Mammary microvascular endothelial cell (primary cell): ENCODE measurements at places on chromosomes 11 and 22. TPM values are rescaled to one million over a fixed set of nuclear protein-coding genes. Genes with fewer than 3 reads are reported as not detected.

OVOL1 gene
- not detected in 2 replicates for total RNA-seq

C11orf54 gene
- 10.0 and 11.3 TPM in 2 replicates for total RNA-seq

TBX1 gene
- 12.3 and 14.5 TPM in 2 replicates for total RNA-seq

TMEM86A gene
- total RNA-seq: 0.93 and 1.6 TPM in 2 replicates

YPEL1 gene
- total RNA-seq: 2.4 and 7.9 TPM in 2 replicates

COPB1 gene
- total RNA-seq: 172 and 174 TPM in 2 replicates

ATL3 gene
- total RNA-seq: 72.2 and 76.1 TPM in 2 replicates
